ENCODE measurements at places on chromosomes 3 and 15.

GRCh38 chr15:85707519-85708338, 87.0 kb downstream of the KLHL25 start:
- no peak for DNase-seq

DNA sequence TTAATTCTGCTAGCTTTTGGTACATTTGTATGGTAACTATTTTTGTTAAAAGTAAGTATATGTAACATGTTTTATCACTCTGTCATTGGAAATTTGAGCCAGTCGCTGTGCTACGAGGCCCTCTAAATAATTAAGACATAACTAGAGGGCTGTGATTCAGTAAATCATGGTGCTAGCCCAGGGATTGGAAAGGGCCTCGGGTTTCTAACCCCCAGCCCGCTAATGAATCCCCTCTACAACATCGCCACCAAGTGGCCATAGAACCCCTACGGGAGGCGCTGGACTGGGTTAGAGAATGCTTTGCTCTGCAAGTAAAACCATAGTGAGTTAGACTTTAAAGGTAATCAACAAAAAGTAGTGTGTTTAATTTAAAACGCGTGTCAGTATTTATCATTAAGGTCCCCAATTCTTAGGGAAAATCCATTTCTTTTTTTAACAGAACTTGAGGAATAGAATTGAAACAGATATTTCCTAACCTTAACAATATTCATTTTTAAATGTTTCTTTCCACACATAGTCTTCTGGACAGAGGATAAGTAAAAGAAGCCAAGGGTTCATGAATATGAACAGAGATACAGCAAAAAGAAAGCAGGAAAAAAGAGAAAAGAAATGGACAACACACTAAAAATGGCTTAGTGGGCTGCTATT, 744.7 kb downstream of the EPHA3 start:
- DNase-seq = peak; percentile 0

DNA sequence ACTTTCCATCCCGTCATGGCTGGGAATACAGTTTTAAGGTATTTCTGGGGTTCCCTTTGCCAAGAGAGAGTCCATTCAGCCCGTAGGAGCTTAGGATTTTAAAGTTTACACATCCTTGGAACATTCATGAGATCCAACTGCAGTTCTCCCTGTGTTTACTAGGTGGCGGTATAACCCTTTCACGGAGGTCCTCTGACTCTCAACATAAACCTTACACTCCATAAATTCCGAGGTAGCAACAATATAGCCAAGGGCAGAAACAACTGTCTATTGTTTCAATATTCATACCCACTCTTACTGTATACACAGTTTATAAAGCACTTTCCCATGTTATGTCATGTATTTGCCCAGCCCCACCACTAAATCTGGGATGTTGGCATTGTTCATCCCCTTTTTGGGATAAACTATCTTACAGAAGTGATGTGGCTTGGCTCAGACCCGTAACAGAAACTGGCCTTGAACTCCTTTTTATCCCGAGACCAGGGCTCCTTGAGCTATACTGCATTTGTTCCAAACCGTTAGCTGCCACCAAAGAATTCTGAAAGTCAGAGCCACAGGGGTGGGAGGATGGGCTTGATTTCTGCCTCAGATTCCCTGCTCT, 69.2 kb upstream of the COL6A5 start:
- peak; percentile 4 for DNase-seq

GRCh38 chr3:6155650-6156338, 705.1 kb upstream of the GRM7 start:
- DNase-seq = no peak

GRCh38 chr3:5021116-5022092, 42.2 kb downstream of the BHLHE40 start:
- DNase-seq = no peak

- peak; percentile 43 for DNase-seq
Observed at GRCh38 chr3:64488939-64489338, 198.9 kb downstream of the ADAMTS9 start.

- no peak for DNase-seq
Observed at GRCh38 chr15:62684123-62684808, 358.3 kb upstream of the TPM1 start.

DNA sequence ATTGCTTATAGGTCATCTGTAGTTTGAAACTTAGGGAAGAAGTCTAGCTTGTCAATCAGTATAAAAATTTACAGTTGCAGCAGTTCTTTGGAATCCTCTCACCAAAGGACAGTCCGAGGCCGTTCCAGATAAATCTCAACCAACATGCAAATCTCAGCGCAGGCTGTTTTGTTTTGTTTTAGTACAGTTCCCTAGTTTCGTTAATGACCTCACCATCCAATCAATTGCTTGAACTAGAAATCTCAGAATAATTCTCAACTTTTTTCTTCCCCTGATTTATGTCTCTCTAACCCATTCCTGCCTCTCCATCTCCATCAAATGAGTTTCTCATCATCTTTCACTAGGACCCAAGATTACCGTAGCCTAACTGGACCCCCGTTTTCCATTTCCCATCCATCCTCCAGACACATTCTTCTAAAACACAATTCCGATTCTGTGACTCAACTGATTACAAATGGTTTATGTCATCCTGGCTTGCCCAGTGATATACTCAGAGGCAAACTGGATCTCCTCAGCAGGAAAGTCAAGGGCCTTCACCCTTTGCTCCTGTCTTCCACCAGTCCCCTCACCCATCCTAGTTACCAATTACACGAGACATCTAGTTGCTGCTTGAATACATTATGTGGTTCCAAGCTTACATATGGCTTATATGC, 1.3 kb downstream of the SMCO1 start:
- DNase-seq = no peak

GRCh38 chr15:55775316-55775715, 32.4 kb upstream of the PRTG start:
- DNase-seq = no peak

- DNase-seq = no peak
Observed at GRCh38 chr3:38746641-38747040, 69.4 kb downstream of the SCN10A start.

GRCh38 chr3:81426826-81427577, 334.4 kb downstream of the GBE1 start:
- no peak for DNase-seq
